ENCODE measurements at places on chromosomes 11 and 22.

DNA sequence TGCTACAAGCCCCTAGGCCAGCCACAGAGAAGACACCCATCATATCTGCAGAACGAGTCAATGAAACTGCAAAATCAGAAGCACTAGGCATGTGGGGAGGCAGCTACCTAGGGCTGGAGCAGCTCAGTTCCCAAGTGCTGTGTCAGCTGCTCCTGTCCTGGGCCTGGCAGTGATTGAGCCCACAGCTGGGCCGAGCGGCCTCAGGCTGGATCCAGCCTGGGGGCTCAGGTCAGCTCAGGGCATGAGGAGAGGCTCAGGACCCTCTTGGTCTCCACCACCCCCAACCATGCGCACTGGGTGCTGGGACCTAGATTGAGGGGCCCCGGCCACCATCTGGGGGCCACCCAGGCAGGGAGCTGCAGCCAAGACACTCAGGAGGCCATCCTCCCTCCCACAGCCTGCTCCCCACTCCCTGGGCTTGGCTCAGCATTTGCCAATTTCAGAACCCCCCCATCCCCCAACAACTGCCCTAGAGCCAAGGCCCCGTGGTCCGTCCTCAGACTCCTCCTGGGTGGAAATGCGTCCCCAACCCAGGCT, 2.4 kb upstream of the TNNT3 start:
- no peak for DNase-seq

GRCh38 chr11:74680703-74681531, 50.3 kb downstream of the CHRDL2 start:
- no peak for DNase-seq

DNA sequence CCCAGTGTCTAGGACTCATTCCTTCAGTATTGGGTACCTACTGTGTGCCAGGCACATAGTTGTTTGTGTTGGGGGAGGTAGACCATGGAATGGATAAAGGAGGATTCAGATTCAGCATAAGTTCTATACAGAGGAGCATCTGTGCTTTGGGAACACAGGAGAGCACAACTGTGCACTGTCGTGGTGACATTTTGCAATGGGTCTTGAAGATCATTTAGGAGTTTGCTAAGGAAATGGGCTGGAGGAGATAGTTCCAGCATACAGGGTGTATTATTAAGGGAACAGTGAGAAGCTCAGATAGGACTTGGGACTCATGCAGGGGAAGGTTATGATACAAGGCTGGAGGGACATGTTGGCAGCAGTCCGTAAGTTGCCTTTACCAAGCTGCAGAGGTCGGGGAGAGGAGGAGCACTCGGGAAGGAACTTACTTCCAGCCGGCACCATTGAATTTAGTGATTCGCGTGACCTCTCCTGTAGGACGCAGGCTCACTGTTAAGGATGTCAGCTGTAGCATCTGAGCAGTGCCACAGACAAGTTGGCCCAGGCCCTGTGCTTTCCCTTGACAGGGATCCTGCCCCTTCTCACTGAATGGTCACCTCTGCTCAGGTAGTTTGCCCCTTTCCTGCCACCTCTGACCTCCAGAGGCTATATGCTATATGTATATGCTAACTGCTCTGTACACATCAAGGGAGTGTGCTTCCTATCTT, 25.6 kb downstream of the TREH start:
- DNase-seq = no peak

DNA sequence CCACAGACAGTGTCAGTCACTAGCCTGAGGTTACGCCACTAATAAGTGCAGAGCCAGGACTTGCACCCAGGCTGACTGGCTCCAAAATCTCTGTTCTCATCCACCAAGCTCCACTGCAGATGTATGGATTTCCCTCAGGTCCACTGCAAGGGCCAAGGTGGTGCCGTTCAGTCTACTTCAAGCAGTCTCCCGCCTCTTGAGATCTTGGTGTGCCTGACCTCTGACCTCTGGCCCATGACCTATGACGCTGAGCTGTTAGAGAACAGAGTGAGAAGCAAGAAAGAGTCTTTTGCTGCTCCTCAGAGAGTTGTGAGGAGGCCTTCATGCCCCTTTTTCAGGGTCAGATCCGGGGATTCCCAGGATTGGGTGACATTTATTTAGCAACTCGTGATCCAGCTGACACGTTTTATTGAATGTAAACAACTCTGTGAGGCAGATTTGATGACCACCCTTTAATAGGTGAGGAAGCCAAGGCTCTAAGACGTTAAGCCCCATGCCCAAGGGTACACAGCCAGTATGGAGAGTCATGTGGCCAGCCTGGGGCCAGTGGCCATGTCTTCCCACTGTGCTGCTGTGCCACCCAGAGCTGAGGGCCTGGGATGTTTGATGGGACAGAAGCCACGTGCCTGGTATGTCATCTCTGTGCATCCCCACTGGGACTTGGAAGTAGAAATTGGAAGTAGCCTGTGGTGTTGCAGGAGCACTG, 25.2 kb downstream of the DCPS start:
- DNase-seq = no peak

DNA sequence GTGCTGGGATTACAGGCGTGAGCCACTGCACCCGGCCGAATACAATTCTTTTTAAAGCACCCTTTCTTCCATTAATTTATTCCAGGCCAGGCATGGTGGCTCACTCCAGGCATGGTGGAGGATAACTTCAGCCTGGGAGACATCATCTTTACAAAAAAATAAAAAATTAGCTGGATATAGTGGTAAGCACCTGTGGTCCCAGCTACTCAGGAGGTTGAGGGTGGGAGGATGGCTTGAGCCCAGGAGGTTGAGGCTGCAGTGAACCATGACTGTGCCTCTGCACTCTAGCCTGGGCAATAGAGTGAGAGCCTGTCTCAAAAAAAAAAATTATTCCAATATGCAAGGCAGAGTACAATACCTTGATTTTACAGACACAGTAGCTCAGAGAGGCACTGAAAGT, 11.4 kb downstream of the TAGLN start:
- DNase-seq = no peak

- DNase-seq = no peak
Observed at GRCh38 chr11:121494355-121495099, 41.8 kb upstream of the SORL1-AS1 start.

- no peak for DNase-seq
Observed at GRCh38 chr11:120703358-120704152, 192.0 kb downstream of the GRIK4 start.

GRCh38 chr22:25362215-25362882, 142.9 kb downstream of the CRYBB2 start:
- peak; percentile 49 for DNase-seq

GRCh38 chr11:69949327-69949726, 128.8 kb upstream of the ANO1 start:
- DNase-seq = peak; percentile 87

GRCh38 chr11:69896250-69896649, 77.0 kb upstream of the FGF3 start:
- no peak for DNase-seq

GRCh38 chr11:95592471-95592870, 197.1 kb downstream of the FAM76B start:
- no peak for DNase-seq

GRCh38 chr11:1437500-1437899, 47.8 kb downstream of the BRSK2 start:
- peak; percentile 56 for DNase-seq

GRCh38 chr11:124569697-124570096, at the start of gene OR8A1:
OR8A1 (plus strand) TSS chr11:124569997; CDS start chr11:124570120, 123 bp downstream.
- DNase-seq = no peak
